SW 1271 (cell line): ENCODE measurements at places on chromosomes 11 and 22.

DNA sequence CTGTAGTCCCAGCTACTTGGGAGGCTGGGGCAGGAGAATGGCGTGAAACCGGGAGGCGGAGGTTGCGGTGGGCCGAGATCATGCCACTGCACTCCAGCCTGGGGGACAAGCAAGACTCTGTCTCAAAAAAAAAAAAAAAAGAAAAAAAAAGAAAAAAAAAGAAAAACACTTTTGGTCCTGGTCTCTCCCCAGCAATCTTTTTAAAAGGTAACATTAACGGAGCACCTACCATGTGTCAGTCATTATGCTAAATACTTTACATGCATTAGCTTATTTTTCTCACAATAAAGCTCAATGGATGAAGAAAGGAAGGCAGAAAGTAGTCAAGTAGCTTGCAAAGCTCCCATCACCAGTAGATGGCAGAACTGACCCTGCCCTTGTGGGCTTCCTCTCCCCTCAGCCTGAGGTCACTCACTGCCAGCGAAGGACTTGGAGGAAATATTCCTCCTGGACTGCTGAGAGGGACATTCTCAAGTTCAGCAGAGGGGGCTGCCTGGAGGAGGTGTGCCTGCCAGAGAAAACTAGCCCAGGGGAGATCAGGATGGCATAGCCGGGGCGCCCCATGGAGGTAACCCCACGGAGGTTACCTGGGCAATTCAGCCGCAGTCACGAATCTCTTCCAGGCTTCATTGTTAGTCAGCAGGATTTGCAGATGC, 15.5 kb downstream of the APOL3 start:
- peak; percentile 42 for DNase-seq

- no peak for DNase-seq
Observed at GRCh38 chr11:2870969-2871680, 14.4 kb downstream of the CDKN1C start.

GRCh38 chr11:9765320-9766101, 101.6 kb downstream of the SWAP70 start:
- no peak for DNase-seq

DNA sequence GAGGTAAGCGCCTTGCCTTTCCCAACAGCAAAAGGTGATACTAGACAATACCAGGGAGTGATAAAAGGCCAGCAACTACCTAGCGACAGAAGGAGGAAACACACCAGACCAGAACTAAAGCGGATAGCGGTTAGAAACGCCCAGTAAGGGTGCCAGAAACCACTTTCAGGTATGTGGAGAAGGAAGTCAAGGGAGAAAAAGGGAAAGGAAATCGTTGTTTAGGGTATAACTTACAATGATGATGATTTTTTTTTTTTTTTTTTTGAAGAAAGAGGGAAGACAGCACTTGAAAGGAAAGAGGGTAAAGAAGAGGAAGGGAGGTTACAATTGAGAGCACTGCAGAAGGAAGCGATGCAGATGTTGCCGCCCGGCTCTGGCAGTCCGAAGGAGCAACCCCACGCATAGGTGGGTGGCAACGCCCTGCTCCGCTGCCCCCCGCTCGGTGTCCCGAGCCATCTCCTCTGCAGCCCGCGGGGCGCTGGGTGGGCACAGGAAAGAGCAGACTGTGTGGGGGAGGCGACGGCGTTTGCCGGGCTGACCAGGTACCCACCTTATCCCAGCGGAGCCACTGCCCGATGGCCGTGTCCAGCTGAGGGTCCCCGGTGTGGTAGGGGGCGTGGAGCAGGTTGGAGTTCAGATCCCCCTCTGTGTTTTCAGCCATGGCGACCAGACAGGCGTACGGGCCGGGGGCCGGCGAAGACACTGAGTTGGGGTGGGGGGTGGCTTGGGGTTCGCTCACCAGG, 561 bp downstream of the PGM2L1 start:
- DNase-seq: no peak

DNA sequence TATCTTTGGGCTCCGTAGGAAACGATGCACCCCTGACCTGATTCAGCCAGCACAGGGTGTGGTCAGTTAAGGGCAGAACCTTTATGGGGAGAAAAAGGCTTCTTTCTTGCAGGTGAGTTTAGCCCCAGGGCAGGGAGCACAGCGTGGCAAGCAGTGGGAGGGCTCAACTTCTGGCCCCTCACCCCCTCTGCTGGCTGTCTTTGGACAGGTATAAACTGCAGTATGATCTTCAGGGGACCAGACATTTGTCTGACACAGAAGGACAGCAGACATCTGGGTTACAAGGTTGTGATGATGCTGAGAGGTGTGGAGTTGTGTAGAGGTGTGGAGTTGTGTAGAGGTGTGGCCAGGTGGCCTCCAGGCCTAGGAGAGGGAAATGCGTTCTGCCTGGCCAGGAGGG, 324.0 kb upstream of the PLET1 start:
- peak; percentile 25 for DNase-seq

GRCh38 chr11:117127171-117127901, 16.8 kb upstream of the PAFAH1B2 start:
- no peak for DNase-seq

DNA sequence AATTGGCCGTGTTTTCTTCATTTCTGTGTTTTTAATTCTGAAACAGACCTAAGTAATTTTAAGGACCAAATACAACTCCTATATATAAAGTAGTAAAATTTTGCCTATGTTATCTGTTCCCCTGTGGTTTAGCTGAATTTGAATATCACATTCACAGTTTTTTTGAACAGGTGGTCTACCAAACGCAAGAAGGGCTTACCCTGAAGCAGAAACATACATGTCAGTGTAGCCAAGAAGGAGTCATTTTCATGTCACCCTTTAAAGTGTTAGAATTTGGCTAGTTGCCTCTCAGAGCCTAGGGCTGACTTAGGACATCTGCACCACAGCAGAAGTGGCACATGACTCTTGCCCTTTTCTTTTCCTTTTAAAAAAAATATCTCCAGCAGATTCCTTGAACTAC, 34.3 kb downstream of the MYBPC3 start:
- no peak for DNase-seq

- DNase-seq: no peak
Observed at GRCh38 chr11:33694346-33695050, 6.1 kb downstream of the C11orf91 start.

DNA sequence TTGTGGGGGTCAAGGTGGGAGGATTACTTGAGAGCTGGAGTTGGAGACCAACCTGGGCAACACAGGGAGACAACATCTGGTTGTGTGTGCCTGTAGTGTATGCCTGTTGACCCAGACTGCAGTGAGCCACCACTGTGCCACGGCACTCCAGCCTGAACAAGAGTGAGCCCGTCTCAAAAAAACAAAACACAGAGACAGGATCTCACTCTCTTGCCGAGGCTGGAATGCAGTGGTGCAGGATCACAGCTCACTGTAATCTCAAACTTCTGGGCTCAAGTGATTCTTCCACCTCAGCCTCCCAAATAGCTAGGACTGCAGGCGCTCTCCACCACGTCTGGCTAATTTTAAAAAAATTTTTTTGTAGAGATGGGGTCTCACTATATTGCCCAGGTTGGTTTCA, 112.5 kb downstream of the SGSM3 start:
- no peak for DNase-seq

- no peak for DNase-seq
Observed at GRCh38 chr11:66973956-66974580, 1.0 kb upstream of the C11orf86 start.

DNA sequence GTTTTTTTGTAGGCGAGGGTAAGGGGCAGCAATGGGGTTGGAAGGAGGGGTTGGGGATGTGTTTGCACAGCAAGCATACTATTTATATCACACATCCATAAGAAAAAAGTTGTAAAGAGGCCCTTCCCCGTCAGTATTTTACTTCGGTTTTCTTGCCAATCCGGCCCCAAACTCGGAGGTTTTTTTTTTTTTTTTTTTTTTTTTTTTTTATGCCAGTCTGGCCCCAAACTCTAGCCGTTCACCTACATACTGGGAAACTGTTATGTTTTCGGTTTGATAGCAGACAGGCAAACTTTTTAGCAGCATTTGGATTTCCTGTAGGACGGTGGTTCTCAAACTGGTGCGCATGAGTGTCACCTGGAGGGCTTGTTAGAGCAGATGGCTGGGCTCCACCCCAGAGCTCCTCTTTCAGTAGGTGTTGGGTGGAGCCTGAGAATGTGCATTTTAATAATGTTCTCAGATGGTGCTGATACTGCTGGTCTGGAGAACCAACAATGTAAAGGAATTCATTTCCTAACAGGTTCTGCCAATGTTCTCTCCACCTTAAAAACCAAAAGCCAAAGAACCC, 76.5 kb upstream of the ZBED5 start:
- no peak for DNase-seq

DNA sequence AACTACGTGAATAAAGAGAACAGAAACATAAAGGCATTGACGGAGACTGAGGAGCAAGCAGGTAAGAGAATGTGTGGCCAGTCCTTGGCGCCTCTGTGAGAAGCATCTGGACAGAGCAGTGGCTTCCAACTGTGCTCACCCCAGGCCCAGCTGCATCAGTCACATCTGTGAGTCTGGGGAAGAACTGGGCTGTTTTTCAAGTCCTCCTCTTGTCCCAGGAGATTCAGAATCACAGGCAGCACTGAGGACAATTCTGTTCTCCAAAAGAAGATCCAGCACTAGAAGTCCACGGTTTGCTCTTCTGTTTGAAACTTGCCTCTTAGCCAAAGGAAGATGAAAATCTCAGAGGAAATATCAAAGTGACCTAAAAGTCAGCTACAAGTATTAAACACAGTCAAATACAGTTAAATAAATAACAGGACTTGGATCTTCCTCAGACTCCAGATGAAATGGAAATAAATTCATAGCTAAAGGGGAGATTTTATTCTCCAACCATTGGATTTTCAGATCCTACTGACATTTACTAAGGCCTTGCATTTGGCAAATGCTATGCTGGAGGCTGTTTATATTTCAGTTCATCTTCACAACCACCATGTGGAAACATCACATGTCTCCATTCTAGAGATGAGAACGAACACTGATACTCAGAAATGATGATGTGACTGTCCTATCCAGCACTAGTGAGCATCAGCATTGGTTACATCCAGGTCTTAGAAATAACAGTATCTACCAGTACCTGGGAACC, 14.1 kb downstream of the FAM181B start:
- DNase-seq: no peak

DNA sequence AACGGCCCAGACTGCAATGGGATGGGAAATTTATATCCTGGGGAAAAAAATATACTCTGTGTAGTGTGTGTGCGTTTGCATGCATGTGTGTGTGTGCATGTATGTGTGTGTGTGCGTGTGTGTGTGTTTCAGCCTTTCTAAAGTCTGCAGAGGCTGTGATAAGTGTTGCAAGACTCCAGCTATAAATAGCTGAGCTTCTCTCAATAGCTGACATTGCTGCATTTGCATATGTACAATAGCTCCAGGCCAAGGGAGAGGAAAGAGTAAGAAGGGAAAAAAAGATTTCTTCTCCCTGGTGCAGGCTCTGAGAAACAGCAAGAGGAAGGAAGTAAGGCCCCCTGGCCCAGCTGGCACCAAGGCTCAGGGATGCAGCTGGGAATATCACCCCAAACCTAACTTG, 483.0 kb downstream of the MN1 start:
- DNase-seq: no peak

- DNase-seq: no peak
Observed at GRCh38 chr11:1088927-1089737, 14.5 kb downstream of the MUC2 start.

- no peak for DNase-seq
Observed at GRCh38 chr11:113174882-113175281, 139.5 kb upstream of the TTC12 start.

DNA sequence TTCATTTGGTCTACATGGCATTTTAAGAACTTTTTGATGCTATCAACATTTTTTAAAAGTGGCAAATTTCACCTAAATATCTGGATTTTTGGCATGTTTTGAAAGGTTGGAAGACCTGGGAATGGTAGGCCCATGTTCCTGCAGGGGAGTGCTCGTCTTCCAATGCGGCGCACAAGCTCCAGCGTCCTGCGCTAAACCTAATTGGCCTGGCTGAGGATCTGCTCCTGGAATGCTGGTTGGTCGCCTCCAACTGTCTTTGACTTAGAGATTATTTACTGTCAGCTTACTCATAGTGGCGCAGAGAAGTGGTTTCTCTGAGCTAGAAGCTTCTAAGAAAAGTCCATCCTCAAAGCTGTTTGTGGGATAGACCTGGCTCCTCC, 626 bp upstream of the LIMK2 start:
- DNase-seq: no peak
